Lower lobe of right lung (tissue), 2 donors: ENCODE measurements at places on chromosomes 6 and 20. TPM values are rescaled to one million over a fixed set of nuclear protein-coding genes. Genes with fewer than 3 reads are reported as not detected.

DNA sequence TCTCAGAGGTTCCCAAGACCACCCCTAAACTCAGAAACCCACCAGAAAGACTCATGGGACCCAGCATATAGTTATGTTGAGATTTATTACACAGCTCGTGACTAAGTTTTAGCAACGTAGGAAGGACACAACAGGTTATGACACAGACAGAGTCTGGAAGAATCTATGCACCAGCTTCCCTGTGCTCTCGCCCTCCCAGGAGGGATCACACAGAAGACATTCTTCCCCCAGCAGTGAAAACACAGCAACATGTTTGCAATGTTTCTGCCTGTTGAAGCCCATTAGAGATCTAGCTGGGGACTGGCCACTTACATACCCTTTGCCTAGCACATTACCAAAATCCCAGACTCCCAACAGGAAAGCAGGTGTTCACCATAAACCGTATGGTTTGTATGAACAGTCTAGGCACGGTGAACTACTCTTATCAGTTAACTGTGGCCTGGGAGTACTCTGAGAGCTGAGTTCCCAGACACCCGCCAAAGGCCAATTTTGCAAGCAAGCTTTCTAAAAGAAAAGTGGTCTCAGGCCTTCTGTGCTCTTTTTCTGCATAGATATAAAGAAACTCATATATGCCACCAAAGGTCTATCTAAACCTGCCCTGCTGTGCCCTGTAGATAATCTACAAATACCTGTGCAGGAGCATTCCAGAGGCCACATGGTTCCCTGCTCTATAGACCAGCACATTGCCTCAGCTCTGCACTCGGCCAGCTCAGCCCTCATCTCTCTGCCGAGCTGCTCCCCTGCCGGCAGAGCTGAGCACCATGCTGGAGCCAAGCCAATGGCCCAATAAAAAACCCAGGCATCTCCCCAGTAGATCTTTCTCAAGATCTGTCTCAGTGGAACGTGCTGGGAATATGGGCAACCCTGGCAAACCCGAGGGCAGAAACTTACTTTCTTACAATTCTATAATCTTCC lies 69.6 kb upstream of the SMIM28 start:
- no peaks in the 10 kb centered on the region for H3K4me1 ChIP-seq
- no peak for DNase-seq
- H3K27me3 ChIP-seq = no peaks in the 10 kb centered on the region
- H3K27ac ChIP-seq = no peak overlapping the region

GRCh38 chr6:160523223-160523622 lies 140.9 kb downstream of the LPA start:
- no peaks in the 10 kb centered on the region for H3K36me3 ChIP-seq
- H3K4me1 ChIP-seq = peaks cover 11% of the 10 kb centered on the region
- no peak overlapping the region for H3K27ac ChIP-seq
- no peak overlapping the region for H3K4me3 ChIP-seq
- no peaks in the 10 kb centered on the region for H3K27me3 ChIP-seq

MAP3K5 gene
- 32.0 TPM for total RNA-seq

GRCh38 chr6:133106934-133107333 lies 134.2 kb upstream of the EYA4 start:
- no peaks in the 10 kb centered on the region for H3K36me3 ChIP-seq
- DNase-seq = no peak
- H3K4me3 ChIP-seq = no peak overlapping the region
- no peak overlapping the region for H3K27ac ChIP-seq

GRCh38 chr6:40631744-40632143 lies 44.6 kb upstream of the LRFN2 start:
- H3K27me3 ChIP-seq = no peaks in the 10 kb centered on the region
- no peak for DNase-seq
- no peak overlapping the region for H3K4me3 ChIP-seq

- DNase-seq = no peak
- no peak overlapping the region for H3K27ac ChIP-seq
- no peaks in the 10 kb centered on the region for H3K36me3 ChIP-seq
- H3K4me3 ChIP-seq = no peak overlapping the region
Observed at GRCh38 chr6:5278565-5279120, 17.3 kb downstream of the FARS2 start.

DNA sequence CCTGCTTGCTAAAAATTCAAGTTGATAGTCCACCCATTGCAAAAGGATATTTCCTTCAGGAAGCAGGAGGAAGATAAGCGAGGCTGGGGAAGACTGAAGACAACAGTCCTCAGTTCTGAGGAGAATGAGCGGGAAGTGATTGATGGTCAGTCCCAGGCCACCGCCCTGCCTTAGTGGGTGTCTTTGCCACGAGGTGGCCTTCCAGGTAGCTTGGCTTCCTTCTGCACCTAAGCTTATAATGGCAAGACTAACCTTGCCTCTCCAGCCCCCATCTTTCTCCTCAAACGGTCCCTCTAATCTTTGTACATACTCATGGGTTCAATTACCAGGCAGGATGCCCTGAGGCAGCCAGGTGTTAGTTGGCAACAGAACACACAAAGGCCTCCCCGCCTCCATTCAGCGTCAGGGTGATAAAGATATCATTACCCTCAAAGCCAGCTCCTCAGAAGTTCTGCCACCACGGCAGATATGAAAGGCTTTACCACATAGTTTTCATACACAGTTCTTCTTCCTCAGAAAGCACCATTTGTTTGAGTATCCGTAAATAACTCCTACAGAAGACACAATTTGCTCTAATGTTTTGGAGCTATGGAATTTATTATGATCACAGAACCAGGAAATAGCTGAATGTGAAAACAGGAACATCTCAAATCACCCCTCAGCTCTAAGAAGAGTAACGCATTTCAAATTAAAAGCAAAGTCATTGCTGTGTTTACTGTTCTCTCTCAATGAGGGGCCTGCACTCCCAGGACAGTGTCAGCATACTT lies 249.4 kb downstream of the ATXN1 start:
- H3K4me1 ChIP-seq = peaks cover 37% of the 10 kb centered on the region
- H3K27ac ChIP-seq = no peak overlapping the region
- DNase-seq = no peak
- H3K4me3 ChIP-seq = no peak overlapping the region

DNA sequence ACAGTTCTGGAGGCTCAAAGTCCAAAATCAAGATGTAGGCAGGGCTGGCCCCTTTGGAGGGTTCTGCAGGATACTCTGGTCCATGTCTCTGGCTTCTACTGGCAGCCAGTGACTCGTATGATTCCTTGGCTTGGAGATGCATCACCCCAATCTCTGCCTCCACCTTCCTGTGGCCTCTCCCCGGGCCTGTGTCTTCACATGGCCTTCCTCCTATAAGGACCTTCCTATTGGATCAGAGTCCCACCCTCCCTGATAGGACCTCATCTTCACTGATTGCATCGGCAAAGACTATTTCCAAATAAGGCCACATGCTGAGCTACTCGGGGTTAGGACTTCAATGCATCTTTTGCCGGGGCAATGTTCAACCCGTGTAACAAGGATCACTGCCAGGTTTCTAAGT lies 509.0 kb downstream of the CD83 start:
- H3K27me3 ChIP-seq = peaks cover 3% of the 10 kb centered on the region
- peaks cover 11% of the 10 kb centered on the region for H3K4me1 ChIP-seq
- H3K27ac ChIP-seq = no peak overlapping the region
- no peaks in the 10 kb centered on the region for H3K36me3 ChIP-seq
- no peak overlapping the region for H3K4me3 ChIP-seq
